B cell (primary cell): ENCODE measurements at places on chromosomes 7 and 10. TPM values are rescaled to one million over a fixed set of nuclear protein-coding genes. Genes with fewer than 3 reads are reported as not detected.

MYL10 gene
- not detected in 2 replicates for total RNA-seq

PHYH gene
- 9.7 and 14.9 TPM in 2 replicates for total RNA-seq

ZNF467 gene
- 0.32 and 0.39 TPM in 2 replicates for total RNA-seq

PTPN20 gene
- 2.4 and 4.2 TPM in 2 replicates for total RNA-seq

STAG3 gene
- 22.0 and 24.8 TPM in 2 replicates for total RNA-seq

STYXL1 gene
- total RNA-seq, result 15.2 and 17.8 TPM in 2 replicates

SH2D4B gene
- 0.12 and 0.22 TPM in 2 replicates for total RNA-seq

SUN3 gene
- not detected in 2 replicates for total RNA-seq

CDHR3 gene
- total RNA-seq, result 0.34 and 1.1 TPM in 2 replicates

TRPV5 gene
- not detected in 2 replicates for total RNA-seq

OGDHL gene
- total RNA-seq, result not detected in 2 replicates

REEP3 gene
- total RNA-seq, result 8.1 and 8.8 TPM in 2 replicates

CYP2C8 gene
- total RNA-seq, result 1.4 and 1.9 TPM in 2 replicates

CNNM1 gene
- not detected in 2 replicates for total RNA-seq

MOGAT3 gene
- not detected in 2 replicates for total RNA-seq

ANXA8 gene
- not detected in 2 replicates for total RNA-seq

PSD gene
- total RNA-seq, result 0.81 and 1.6 TPM in 2 replicates

GNAI1 gene
- 0.49 TPM in 1 of 2 replicates, not detected in the other for total RNA-seq

HHEX gene
- 149 and 155 TPM in 2 replicates for total RNA-seq

TRIM56 gene
- 76.1 and 85.7 TPM in 2 replicates for total RNA-seq

KAZALD1 gene
- total RNA-seq, result 0.34 and 0.51 TPM in 2 replicates

AOAH gene
- total RNA-seq, result 4.7 and 5.0 TPM in 2 replicates

TEX47 gene
- not detected in 2 replicates for total RNA-seq

MSMB gene
- not detected in 2 replicates for total RNA-seq

NUTM2D gene
- 4.2 and 5.1 TPM in 2 replicates for total RNA-seq

NOS3 gene
- total RNA-seq, result 0.39 TPM in 1 of 2 replicates, not detected in the other

MINDY4 gene
- total RNA-seq, result 0.75 and 1.1 TPM in 2 replicates

MYO3A gene
- total RNA-seq, result 1.4 and 1.7 TPM in 2 replicates
